ENCODE measurements at places on chromosomes 3 and 15.

- DNase-seq = no peak
Observed at GRCh38 chr15:33857726-33858125, 110.6 kb upstream of the CHRM5 start.

DNA sequence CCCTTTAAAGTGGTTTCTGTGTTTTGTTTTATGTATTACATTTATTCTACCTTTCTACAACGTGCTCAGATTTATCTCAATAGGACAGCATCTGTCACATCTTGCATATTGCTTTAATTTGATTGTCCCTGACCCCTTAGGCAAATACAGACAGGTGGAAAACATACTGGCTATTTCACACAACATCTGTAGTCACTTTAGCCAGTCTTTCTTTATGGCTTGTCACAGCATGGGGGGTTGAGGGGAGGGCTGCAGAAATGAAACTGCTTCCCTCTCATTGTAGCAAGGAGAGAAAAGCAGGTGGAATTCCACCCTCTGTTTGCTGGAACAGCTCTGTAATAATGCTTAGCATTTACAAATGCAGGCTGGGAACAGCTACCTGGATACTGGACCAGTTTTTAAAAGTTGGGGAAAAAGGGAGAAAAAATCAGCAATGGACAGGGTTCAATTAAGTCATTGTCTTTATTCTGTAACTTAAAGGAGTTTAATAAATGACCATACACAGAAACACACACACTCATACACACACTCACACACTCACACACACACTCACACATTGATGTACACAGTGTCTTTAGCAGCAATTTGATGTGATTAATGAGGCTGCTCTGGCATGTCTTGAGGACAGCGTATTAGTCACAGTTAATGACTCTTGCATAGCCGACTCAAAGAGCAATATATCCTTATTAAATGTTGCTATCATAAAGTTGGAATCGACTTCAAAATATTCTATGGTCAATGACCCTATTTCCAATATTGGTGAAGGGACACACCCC lies 283.7 kb upstream of the GBE1 start:
- DNase-seq = peak; percentile 64

GRCh38 chr15:100256101-100256969 lies 85.4 kb downstream of the ADAMTS17 start:
- DNase-seq = no peak

DNA sequence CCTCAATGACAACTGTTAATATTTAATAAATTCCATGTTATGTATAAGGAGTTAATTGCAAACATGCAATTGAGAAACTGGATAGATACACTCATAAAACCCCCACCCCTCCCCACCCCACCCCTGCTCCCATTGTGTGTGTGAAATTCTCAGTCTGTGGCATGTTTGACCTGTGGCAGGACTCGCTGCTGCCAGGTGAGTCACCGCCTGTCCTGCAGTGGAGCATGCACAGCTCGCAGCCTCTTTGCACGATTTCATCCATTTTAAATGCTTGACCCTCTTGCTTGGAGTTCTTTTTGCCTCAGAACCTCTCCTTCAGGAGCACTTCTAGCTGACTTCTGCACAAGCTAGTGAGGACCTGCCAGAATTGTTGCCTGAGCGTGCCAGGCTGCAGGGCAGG lies 5.3 kb upstream of the APEH start:
- no peak for DNase-seq

- DNase-seq = no peak
Observed at GRCh38 chr3:50122071-50122470, 33.1 kb upstream of the SEMA3F start.

- no peak for DNase-seq
Observed at GRCh38 chr3:72060447-72061034, 275.6 kb upstream of the PROK2 start.

GRCh38 chr3:183880121-183880520 lies 4.6 kb downstream of the PARL start:
- no peak for DNase-seq

- DNase-seq = no peak
Observed at GRCh38 chr3:72537448-72537847, 310.8 kb downstream of the SHQ1 start.

DNA sequence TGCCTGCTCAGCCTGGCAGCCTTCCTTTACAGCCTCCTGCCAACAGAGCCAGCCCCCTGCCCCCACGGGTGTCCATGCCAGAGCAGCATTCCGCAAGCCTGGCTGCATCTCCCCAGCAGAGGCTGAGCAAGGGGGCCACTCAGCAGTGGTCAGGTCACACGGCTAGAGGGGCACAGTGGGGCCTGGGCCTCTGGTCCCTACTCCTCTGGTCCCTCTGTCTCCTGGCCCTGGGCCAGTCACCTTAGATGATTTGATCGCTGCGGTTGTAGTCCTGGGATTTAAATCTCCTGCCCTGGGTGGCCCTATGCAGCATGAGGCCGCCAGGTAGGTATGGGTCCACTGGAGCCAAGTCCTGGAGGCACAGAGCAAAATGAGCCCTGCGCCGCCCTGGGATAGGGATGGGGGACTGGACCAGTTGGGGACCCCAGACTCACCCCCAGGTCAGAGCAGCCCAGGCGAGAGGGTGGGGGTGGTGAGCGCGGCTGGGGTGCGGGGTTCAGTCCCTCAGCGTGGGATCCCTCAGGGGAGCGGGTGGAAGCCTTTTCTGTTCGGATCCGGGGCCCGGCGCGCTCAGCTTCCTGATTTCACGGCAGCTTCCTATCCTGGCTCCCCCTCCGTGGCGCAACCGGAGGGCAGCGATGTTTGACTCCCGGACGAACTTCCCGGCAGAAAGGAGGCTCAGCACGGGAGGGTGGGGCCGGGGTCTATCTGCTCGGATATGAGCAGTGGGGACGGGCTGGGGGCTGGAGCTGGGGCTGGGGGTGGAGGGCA lies at the start of gene ZBTB47:
TSS of gene ZBTB47 (plus strand) at position 138 of the 771 bp plus-strand sequence. CDS start 4,659 bp downstream, outside the sequence.
- no peak for DNase-seq

DNA sequence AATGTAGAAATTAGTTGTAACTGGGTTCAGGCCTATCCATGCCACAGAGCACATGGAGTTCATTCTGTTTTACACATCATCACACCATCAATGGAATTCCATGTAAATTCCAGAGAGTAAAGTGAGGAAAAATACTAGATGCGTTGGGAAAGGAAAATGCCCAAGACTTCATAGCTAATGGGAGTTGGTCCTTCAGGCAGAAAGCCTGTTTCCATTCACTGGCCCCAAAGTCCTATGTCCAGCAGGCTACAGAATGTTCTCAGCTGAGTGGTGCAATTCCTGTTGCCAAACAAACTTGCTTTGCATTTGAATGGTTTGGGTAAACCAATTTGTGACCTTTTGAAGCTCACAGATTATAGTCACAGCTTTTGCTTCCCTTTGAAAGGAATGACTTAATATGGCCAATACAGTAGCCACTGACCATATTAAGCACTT lies 164.6 kb upstream of the PFN2 start:
- DNase-seq = no peak

DNA sequence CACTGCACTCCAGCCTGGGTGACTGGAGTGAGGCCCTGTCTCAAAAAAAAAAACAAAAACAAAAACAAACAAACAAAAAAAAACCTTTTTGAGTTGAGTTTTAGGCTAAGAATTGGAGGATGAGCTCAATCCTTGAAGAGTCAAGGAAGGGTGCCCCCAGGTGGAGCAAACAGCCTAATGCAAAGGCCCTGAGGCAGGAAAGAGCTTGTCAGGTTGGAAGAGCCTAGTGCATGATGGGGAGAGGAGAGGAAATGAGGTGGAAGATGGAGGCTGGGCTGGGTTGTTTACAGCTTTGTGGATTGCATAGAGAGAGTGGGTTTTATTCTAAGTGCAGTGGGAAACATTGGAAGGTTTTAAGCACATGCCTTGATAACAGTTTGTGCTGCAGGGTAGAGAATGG lies 2.1 kb upstream of the SNX22 start:
- DNase-seq = no peak

- no peak for DNase-seq
Observed at GRCh38 chr15:35567392-35567791, 21.4 kb upstream of the DPH6 start.

- DNase-seq = no peak
Observed at GRCh38 chr3:47520756-47521155, 7.2 kb upstream of the ELP6 start.

DNA sequence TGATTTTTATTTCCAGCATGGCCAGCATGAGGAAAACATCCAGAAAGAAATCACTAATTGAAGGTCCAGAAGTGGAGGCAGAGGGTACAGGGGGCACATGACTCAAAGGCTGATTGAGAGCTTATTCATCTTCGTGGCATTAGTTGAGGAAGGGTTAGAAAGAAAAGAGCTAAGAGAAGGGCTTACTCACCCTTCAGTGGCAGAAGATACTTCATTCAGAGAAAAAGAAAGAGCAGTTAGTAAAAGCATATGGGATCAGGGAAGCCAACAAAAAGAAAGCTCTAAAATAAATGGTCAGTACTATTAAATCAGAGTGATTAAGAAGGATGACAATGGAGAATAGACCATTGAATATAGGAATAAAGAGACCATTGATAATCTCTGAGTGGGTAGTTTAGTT lies 25.2 kb downstream of the GAP43 start:
- DNase-seq = no peak

- no peak for DNase-seq
Observed at GRCh38 chr3:48435774-48436476, 4.0 kb downstream of the CCDC51 start.

DNA sequence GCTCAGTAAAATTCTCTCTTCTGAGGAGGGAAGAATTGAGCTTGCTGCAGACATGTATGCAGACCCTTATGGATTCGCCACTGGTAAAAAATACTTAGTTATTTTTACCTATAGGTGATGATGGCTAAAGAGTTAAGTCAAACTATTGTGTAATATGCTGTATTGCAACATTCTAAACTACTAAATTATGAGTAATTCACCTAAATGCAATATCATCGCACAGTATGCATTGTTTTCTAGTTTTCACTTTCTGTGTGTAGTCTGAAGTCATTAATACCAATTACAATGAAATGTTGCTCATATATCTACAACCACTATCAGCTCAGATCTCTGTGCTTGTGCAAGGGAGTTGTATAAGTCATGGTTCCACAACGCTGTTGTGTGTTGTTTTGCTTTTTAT lies 48.7 kb upstream of the ROBO2 start:
- no peak for DNase-seq

- no peak for DNase-seq
Observed at GRCh38 chr15:61186905-61187741, 42.0 kb downstream of the RORA start.

- DNase-seq = no peak
Observed at GRCh38 chr3:5140839-5141238, 18.7 kb downstream of the ARL8B start.

- DNase-seq = no peak
Observed at GRCh38 chr15:68432441-68433064, 590 bp upstream of the ITGA11 start.

- DNase-seq = no peak
Observed at GRCh38 chr3:156899951-156900350, 73.8 kb downstream of the LEKR1 start.

DNA sequence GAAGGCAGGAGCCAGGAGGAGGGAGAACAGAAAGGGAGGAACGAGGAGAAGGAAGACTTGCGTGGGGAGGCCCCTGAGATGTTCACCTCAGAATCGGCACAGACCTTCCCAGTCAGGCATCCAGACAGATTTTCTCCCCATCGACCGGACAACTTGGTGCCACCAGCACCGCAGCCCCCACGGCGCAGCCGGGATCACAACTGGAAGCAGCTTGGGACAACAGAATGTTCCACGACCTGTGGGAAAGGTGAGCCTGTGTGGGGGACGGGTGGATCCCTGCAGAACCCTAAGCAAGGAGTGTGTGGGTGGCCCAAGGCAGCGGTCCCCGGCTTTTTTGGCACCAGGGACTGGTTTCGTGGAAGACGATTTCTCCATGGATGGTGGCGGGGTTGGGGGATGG lies 72.6 kb upstream of the NR2E3 start:
- DNase-seq = no peak

DNA sequence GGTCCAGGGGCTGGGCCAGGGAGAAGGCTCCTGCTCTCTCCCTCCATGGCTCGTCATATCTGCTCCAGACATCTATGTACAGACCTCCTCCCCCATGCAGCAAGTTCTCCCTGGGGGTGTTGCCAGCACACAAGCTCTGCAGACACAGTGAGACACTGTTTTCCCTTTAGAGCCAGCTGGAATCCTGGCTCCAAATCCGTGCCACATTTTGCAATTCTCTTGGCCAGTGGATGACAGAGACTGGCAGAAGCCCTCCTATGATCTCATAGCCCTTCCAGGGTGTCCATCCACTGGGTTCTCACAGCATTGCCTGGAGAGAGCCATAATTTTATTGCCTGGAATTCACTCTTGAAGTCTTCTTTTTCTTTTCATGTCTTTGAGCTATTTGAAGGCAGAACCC lies 203.9 kb downstream of the TLE3 start:
- DNase-seq = no peak

GRCh38 chr3:127796831-127797150 lies 25.5 kb downstream of the MGLL start:
- peak; percentile 55 for DNase-seq

DNA sequence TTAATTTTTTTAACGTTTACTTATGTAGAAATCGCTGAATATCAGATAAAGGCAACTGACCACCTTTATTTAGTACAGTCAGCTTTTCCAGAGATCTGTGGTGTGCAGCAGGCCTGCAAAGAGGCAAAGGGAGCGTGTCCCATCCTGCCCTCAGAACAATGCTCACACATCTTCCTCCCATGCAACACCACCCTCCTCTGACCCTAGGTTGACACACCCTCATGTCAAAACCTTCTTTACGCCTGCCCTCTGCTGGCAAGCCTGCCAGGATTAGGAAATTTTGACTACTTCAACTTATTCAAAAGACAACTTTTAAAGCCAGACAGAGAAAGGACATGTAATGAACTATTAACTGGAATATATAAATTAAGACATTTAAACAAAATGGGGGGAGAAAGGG lies 513.7 kb downstream of the FOXP1 start:
- DNase-seq = no peak

DNA sequence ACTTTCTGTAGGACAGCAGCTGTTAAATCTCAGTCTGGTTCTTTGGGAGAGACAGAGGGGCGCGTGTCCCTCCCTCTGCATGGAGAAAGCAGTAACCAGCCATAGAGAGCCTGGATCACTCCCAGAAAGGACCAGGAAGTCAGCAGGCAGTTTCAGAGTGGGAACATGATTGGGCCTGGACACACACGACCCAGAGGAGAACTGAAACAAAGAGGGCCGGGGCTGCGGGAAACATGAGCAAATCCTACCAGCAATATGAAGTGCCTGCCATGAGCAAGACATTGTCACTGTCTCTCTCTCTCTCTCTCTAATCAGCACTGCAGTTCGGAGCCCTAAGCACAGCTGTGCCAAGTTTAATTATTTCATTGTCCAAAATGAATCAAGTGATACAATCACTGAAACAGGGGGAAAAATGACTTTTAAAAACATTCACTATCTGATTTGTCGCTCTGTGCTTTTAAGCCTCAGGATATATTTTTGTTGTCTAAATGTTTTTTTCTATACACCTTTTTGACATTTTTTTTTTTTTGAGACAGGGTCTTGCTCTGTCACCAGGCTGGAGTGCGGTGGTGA lies 17.6 kb downstream of the MUC13 start:
- no peak for DNase-seq

DNA sequence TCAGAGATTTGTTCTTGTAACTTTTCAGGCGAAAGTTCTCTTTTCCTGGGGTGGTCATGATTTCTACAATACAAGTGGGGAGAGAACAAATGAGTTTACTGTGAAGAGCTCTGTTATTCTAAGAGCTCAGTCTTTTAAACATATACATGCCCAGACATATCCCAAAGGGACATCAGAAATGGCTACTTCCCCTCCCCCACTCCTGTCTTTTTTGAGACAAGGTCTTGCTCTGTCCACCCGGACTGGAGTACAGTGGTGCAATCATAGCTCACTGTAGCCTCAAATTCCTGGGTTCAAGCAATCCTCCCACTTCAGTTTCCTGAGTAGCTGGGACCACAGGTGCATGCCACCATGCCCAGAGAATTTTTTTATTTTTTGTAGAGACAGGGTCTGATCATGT lies 18.2 kb downstream of the KPNA1 start:
- DNase-seq = no peak

GRCh38 chr3:41933154-41933676 lies 28.7 kb downstream of the ULK4 start:
- DNase-seq = no peak
